AG04450 (cell line): ENCODE measurements at places on chromosomes 6 and 20. TPM values are rescaled to one million over a fixed set of nuclear protein-coding genes. Genes with fewer than 3 reads are reported as not detected.
A peak's percentile ranks its signal among the peaks of the same experiment; 100 is the strongest.

- DNase-seq, result no peak
Observed at GRCh38 chr20:43843965-43844660, 70.5 kb upstream of the TOX2 start.

DNA sequence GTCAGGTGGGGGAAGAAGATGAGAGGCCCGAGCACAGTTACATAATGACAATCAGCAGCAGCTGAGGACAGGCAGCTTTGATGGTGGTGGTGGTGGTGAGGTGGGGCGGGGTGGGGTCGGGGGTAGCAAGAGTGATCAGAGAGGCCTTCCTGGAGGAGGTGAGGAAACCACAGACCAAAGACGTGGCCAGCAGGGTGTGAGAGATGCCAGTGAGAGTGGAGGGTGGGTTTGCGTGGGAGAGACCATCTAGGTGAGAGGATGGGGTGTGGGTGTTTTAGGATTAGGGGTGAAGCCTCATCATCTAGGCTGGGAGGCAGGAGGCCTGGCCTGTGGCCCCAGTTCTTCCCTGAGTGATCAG is 76.0 kb upstream of the TOX2 start:
- DNase-seq, result no peak

- DNase-seq, result no peak
Observed at GRCh38 chr6:109014606-109015005, 80.0 kb downstream of the SESN1 start.

- no peak for DNase-seq
Observed at GRCh38 chr20:20003031-20003954, 13.9 kb upstream of the NAA20 start.

GRCh38 chr20:48295445-48295903 is 510.2 kb upstream of the SULF2 start:
- DNase-seq, result peak; percentile 79

- DNase-seq, result no peak
Observed at GRCh38 chr6:106102034-106102433, 15.9 kb downstream of the PRDM1 start.

DNA sequence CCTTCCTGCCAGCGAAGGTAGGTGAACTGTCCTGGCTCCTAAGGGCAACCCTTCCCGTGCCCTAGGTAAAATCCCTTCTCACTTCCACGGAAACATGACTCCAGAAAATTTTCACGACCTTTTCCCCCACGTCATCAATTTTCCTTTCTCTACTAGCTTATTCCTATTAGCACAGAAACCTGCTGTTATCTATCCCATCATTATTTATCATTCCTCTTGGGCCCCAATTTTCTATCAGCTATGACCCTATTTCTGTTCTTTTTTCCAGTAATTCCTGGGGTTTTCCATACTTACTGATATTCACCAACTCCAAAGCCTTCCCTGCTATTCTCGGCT is 23.8 kb upstream of the GCM1 start:
- DNase-seq, result no peak

- no peak for DNase-seq
Observed at GRCh38 chr6:111173341-111173740, 86.0 kb downstream of the SLC16A10 start.

GRCh38 chr6:131642987-131643611 is 6.0 kb downstream of the ENPP3 start:
- no peak for DNase-seq

DNA sequence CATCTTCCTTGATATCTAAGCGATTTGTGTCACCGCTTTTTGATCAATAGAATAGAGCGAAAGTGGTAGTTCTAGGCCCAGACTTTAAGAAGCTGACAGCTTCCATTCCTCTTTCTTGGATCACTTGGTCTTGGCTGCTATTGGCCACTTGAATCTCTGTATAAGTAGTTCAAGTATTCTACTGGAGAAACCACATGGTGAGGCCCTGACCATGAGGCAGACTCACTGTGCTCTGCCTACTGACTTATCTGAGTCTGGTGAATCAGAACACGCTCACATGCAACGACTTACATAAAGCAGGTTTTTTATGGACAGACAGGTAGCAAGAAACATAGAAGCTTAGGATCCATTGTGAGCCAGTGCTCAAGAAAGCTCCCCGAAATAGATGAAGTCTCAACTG is 27.0 kb downstream of the OLIG3 start:
- no peak for DNase-seq

DNA sequence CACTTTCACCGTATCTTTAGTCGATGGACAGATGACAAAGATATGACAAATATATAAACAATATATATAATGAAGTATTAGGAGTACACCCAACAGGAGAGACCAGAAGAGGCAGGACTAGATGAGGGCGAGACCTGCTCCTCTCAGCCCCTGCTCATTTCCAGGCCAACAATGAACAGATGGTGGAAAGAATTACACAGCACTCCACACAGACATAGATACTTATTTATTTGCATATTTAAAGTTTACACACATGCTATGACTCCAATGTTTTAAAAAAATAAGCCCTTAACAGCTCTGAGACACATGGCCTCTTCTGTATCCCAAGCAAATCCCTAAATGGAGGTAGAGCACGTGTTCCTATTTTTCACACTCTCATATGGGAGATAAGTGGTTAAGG is 10.4 kb downstream of the FAM210B start:
- no peak for DNase-seq

GRCh38 chr20:50015993-50016770 is 33.4 kb downstream of the SNAI1 start:
- no peak for DNase-seq

DNA sequence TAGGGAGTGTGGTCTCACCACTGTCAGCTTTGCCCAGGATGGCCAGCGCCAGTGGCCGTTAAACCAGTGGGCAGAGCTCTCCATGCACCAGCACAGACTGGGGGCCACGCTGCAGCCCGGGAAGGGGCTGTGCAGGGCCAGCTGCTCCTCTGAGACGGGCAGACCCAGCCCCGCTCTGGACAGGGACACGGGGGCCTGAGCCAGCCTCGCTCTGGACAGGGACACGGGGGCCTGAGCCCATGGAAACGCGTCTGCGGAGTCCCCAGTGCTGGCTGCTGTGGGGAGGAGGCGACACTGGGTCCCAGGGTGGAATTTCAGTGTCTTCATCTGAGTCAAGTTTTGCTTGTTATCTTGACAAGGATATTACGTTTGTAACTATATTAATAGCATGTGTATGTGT is 402.7 kb downstream of the CDH4 start:
- no peak for DNase-seq

DNA sequence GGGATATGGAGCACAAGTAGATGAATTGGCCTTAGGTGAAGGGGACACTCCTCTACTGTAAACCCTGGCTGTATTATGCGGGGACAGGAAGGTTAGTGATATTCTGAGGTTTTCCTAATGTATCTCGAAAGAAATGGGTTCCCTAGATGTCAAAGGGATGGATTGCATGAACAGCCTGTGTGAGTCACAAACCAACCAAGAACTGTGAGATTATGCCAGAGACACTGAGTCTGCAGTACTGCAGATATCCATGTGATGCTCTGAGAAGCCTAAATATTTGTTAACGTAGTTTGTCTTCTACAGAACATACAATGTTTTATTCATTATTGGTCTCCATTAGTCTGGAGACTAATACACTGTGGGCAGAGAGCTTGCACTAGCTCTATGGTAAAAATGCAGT is 182.2 kb downstream of the AKAP7 start:
- no peak for DNase-seq

DNA sequence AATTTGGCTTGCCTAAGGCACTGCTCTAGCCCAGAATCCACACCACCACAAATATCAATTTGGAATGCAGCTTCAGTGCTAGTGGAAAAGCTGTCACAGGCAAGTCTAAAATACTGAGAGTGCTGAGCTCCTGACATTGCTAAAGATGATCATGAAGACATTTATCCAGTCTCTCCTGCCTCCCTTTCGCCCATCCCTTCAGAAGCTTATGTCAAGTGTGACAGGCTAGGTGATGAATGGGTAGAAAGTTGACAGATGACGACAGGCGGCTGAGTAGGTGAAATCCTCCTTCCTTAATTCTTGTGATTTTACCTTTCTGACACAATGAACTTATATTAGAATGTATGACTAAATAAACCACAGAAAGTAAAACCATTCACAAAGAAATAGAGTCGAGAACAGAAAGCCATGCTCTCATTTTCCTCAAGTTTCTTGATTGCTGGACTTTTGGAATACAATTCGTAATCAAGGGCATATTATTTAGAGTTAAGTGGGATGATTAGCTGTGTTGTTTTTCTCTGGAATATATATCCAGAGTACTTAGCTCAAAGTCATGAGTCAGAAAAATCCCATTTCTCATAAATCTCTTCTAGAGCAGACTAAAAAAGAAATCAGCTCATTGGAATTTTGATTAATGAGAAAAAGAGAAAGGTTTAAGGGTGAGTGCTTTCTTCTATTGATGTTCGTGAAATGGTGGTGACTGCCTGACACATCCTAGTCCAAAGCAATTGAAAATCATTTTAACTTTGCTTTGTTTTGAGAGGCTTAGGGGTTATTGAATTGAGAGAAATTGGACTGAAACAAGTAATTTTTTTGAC is 1228.2 kb upstream of the CITED2 start:
- DNase-seq, result no peak

- DNase-seq, result no peak
Observed at GRCh38 chr6:111586554-111586953, 19.1 kb downstream of the TRAF3IP2 start.

GRCh38 chr6:132712366-132712765 is 1.5 kb downstream of the VNN1 start:
- DNase-seq, result no peak

DNA sequence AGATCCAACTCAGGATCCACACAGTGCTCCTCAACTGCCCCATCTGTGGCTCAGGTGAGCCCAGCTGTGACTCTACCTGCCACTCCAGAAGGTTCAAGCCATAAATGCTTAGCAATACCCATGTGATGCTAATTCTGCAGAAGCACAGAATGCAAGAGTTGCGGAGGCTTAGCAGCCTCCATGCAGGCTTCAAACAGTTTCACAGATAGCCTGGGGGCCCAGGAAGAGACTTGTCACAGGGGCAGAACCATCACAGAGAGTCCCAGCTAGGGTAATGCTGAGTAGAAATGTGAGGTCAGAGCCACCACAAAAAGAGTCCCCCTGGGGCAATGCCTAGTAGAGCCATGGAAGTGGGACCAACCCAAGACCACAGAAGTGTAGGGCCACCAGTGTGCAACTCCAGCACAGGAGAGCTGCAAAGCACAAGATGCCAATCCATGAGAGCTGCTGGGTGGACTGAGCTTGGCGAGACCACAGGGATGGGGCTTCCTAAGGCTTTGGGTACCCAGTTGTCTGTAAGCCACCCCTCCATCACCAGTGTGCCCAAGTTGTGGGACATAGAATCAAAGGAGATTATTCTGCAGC is 283.9 kb downstream of the UBE3D start:
- no peak for DNase-seq

GRCh38 chr20:32140603-32141002 is 31.1 kb downstream of the TM9SF4 start:
- DNase-seq, result no peak

GRCh38 chr20:56833427-56833826 is 204.3 kb downstream of the TFAP2C start:
- DNase-seq, result no peak

DNA sequence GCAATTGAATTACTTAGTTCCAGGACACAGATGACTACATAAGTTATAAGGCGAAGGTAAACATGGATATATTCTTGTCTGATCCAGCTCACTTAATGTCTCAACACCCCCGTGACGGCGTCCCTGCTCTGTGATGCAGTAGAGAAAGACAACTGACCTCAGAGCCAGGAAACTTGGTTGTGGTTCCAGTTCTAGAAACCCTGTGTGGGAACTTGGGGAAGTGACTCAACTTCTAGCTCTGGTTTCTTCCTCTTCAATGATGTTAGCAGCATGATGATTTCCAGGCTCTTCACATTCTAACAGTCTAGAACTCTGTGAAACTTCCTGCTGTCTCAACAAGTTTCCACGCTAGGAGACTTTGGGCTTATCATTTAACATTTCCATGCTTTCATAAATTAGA is 18.4 kb downstream of the LAMA4 start:
- no peak for DNase-seq

DNA sequence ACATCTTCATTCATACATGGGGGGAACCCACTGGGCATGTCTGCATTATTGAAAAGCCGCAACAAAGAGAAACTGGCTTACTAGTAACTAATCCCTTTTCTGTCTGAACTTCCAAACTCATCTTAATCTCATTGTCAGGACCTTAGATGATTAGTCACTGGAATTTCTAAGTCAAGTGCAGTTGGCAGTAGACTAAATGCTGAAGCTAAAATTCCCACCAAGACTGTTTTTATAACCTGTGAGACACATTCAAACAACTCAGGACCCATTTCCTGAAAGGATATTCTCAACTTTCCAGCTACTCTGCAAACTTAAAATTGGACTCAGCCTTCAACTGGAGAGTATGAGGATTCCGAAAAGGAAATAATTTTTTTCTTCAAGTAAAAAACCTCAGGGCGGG is 94.8 kb upstream of the SCAF8 start:
- DNase-seq, result no peak

C4B gene
- polyA plus RNA-seq, result 5.8 and 7.8 TPM in 2 replicates

SLCO4A1 gene
- polyA plus RNA-seq, result 0.09 and 0.14 TPM in 2 replicates

PRRT1 gene
- polyA plus RNA-seq, result 0.27 and 0.47 TPM in 2 replicates

ANKRD66 gene
- not detected in 2 replicates for polyA plus RNA-seq

ANGPT4 gene
- polyA plus RNA-seq, result not detected in 2 replicates

MRAP2 gene
- polyA plus RNA-seq, result not detected in 2 replicates

ZBTB46 gene
- polyA plus RNA-seq, result 2.0 and 2.8 TPM in 2 replicates

SPO11 gene
- polyA plus RNA-seq, result not detected in 2 replicates

FRS3 gene
- polyA plus RNA-seq, result 2.2 and 2.6 TPM in 2 replicates

EDEM2 gene
- 28.3 and 30.3 TPM in 2 replicates for polyA plus RNA-seq
